ENCODE measurements at places on chromosomes 6 and 20.

DNA sequence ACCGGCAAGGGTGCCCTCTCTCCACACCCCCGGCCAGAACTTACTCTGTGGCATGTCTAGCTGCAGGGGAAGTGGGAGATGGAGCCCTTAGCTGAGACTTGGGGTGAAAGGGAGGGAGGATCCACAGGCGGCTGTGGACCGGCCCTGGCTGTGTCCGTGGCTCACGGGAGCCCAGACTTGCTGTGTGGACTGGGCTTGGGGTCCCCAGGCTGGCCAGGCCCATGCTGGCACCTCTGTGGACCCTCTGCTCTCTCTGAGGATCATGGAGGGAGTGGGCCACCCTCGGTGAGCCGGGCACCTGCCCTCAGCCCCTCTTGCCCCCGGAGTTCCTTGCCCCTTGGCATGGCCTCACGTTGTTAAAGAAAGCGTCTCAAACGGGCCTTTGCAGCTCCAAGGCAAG is 8.9 kb upstream of the NTSR1 start:
- DNase-seq, result no peak

- DNase-seq, result no peak
Observed at GRCh38 chr20:63847237-63848002, 13.9 kb upstream of the ABHD16B start.

DNA sequence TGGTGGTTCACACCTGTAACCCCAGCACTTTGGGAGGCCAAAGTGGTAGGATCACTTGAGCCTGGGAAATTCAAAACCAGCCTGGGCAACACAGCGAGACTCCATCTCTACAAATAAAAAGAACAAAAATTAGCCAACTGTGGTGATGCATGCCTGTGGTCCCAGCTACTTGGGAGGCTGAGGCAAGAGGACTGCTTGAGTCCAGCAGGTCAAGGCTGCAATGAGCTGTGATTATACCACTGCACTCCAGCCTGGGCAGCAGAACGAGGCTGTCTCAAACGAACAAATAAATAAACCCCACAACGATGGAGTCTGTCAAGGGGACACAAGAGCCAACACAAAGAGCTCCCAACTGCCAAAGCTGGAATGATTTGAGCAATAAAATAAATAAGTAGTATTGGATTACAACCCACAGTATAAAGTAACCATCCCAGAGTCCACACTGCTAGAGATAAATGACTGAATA is 13.5 kb downstream of the ZMYND8 start:
- no peak for DNase-seq

GRCh38 chr6:135209803-135210202 is 28.7 kb downstream of the MYB start:
- no peak for DNase-seq

GRCh38 chr6:62894114-62894513 is 317.2 kb upstream of the FKBP1C start:
- no peak for DNase-seq

- DNase-seq, result no peak
Observed at GRCh38 chr6:166335378-166336302, 6.7 kb downstream of the SFT2D1 start.

DNA sequence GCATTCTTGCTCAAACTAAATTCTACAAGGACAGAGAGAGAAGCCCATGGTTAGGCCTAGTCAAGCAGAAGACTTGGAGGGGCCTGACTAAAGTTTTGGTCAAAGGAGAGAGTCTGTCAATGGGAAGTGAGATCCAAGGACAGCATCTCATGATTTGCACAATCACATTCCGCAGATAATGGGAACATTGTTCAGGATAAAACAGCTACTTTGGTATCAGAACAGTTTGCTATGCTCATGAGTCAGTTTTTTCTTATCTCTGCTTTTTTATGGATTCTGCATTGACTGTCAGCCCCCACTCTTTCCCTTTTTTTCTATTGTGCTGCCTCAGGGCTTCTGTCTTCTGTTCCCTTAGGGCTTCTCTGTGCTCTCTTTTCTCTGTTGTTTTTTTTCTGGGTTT is 28.6 kb downstream of the AKAP7 start:
- DNase-seq, result no peak

Data from GM12892 (cell line).